Omental fat pad (tissue), 4 donors: ENCODE measurements at places on chromosomes 2 and 18. TPM values are rescaled to one million over a fixed set of nuclear protein-coding genes. Genes with fewer than 3 reads are reported as not detected.

DNA sequence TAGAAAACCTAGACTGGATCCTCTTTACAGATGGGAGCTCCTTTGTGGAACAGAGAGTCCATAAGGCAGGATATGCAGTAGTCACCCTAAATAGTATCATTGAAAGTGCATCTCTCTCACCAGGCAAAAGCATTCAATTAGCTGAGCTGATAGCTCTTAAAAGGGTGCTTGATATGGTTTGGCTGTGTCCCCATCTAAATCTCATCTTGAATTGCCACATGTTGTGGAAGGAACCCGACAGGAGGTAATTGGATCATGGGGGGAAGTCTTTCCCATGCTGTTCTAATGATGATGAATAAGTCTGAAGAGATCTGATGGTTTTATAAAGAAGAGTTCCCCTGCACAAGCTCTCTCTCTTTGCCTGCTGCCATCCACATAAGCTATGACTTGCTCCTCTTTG lies 96.2 kb upstream of the RMP24 start:
- no peak for DNase-seq

DNA sequence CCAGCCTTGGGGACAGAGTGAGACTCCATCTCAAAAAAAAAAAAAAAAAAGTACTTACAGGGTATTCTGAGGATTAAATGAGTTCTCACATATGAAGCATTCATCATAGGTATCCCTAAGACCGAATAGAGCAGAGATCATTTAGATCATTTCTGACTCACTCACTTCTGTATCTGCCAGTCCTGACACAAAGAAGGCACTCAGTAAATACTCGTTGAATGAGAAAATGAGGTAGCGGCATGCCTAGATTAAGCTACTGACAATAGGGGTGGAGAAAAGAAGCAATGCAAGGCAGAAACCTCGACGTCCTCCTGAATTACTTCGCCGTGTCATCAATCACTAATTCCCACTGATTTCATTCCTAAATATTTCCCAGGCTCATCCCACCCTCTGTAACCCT lies 103.8 kb downstream of the GREB1L start:
- DNase-seq, result no peak

DNA sequence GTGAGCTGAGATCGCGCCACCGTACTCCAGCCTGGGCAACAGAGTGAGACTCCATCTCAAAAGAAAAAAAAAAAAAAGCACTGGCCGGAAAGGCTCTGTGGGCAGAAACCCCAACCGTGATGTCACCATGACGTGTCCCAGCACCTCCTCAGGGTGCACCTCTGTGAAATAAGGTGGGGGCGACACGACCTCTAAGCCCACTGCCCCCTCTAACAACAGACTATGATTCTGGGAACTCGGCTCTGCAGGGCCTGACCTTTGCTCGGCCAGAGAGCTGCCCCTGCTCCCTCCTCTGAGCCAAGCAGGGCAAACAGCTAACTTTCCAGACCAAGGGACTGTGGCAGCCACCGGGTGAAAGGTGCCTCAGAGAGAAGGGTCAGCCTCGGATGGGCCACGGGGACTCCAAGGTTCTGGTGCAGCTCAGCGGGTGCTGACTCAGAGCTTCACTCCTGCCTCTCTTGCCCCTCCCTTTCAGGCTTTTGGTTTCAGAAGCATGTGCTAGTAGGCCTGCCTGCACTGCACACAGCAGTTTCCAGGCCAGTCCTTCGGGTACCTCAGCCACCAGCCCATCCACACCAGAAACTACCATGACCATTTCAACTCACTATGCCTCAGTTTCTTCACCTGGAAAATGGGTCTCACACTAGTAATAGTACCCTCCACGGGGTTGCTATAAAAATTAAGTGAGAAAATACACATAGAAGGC lies 8.0 kb downstream of the TMBIM1 start:
- DNase-seq, result no peak

DNA sequence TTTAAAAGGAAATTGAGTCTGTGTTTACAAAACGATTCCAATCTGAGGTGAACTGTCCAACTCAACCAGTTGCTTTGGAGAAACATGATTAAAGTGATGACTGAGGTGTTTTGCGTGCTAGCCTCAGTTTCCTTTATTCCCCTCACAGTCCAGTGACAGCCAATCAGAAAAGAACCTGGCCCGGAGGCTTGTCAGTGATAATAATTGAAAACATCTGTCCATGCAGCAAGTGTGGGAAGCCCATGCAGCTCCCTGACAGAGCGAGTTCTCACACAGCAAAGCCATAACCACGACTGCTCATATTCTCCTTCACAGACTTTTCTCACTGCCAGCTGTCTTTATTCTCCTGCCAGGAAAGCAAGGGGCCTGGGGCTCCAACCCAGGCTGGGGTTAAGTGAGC lies 613.4 kb downstream of the ARHGAP15 start:
- DNase-seq, result no peak

GRCh38 chr2:10557506-10558265 lies 109.6 kb upstream of the ODC1 start:
- DNase-seq, result no peak

DNA sequence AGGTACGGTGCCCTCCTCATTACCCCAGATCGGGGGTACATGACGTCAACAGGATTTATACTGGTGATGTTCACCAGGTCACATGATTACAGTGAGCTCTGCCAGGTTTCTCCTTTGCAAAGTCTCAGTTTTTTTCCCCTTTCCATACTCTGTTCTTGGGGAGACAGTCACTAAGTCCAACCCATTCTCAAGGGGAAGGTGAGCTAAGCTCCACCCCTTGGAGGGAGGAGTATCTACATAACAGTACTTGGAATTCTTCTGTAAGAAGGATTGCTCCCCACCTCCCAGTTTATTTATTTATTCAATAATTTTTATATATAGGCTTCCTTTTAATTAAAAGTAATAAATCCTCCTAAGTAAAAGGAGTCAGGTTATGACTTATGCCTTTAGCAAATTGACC lies 34.1 kb upstream of the SOS1 start:
- DNase-seq, result no peak

- DNase-seq, result no peak
These were observed 7.4 kb downstream of the UGT1A6 start for GRCh38 chr2:233700028-233700635.

- DNase-seq, result no peak
These were observed 59.3 kb downstream of the KDM3A start for GRCh38 chr2:86500325-86501083.

GRCh38 chr2:149064856-149065630 lies 26.5 kb downstream of the LYPD6B start:
- DNase-seq, result no peak

- DNase-seq, result no peak
These were observed 42.5 kb downstream of the LYPD1 start for GRCh38 chr2:132627536-132627935.

DNA sequence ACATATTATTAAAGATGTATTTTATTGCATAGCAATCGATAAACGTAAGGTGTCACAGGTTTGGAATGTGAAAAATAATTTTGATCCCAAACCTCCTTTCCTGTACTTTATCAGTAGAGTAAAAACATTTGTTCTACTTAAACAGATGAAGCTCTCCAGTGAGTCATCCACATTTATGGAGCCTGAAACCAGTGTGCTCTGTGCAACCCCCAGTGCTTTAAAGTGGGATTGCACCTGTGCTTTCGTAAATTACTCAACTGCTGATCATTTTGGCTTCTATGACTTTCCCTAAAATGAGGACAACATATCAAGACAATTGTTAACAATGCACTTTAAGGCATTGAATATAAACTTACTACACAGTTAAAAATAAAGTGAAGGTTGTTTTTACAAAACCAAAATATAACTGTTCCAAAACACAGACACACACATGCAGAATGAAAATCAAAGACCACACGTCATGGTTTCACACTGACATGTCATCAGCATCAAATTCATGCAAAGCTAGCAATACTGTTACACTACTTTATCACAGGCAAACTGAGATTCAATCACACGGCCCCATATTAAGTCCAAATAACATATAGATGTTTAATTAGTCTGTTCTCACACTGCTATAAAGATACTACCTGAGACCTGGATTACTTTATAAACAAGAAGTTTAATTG lies 9.7 kb downstream of the TMEM18 start:
- no peak for DNase-seq

DNA sequence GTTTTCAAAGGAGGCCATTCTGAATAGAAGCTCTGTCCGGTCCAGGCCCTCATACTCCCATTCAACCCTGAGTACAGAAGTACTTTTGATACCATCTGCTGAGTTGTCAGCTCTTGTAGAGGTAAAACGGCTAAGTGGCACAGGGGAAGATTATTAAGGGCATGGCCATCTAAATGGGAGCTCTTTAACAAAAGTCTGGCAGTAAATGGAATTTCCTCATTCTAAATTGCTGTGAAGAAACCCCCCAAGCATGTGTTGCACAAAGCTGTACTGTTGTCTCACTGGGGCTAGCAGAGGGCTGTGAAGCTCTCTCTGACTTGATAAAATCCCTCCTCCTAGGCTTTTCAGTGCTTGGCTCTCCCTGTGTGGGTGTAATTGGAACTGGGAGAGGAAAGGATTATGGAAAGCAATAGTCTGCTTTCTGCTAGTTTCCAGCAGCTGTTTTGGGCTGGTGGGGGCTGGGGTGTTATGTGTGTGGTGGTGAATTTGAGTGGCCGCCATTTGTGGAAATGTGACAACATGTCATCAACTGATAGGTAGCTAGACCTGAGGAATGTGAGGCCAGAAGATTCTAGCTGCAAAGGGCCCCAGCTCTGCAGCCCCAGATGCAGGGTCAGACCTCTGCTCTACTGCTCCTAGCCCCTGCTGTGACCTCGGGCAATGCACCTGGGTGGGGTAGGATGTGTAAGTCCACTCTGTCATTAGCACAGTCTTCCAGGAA lies 65.1 kb downstream of the MAP4K4 start:
- DNase-seq, result no peak

- DNase-seq, result no peak
These were observed 122.1 kb downstream of the EML6 start for GRCh38 chr2:54845514-54845913.

- no peak for DNase-seq
These were observed 294.6 kb upstream of the PARD3B start for GRCh38 chr2:204250692-204251091.

DNA sequence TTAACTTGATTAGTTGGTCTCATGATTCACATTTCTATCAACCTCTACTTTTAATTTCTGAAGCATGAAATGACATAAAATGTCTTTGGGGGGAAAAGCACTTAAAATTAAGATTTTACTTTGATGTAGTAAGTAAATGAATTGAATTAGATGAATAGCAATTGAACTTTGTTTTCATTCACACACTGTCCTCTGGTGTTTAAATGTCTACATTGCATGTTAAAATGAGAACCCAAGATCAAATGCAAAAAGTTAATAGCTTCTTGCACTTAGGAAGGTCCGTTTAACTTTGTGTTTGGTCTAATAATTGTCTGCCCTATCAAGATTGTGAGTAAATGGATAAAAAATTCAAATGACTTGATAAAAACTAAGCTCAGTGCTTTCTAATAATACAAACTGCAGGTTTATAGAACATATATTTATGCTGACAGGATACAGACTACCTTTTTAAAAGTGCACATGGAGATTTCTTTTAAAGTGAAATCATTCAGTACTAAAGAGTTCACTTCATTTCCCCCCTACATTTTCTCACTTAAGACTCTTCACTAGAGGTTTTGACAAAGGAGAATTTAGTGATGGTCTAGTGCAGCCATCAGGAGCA lies 156.2 kb upstream of the NABP1 start:
- no peak for DNase-seq

GRCh38 chr2:239704737-239705136 lies 303.9 kb upstream of the HDAC4 start:
- no peak for DNase-seq

GRCh38 chr2:147232225-147232669 lies 612.6 kb upstream of the ACVR2A start:
- DNase-seq, result no peak

DNA sequence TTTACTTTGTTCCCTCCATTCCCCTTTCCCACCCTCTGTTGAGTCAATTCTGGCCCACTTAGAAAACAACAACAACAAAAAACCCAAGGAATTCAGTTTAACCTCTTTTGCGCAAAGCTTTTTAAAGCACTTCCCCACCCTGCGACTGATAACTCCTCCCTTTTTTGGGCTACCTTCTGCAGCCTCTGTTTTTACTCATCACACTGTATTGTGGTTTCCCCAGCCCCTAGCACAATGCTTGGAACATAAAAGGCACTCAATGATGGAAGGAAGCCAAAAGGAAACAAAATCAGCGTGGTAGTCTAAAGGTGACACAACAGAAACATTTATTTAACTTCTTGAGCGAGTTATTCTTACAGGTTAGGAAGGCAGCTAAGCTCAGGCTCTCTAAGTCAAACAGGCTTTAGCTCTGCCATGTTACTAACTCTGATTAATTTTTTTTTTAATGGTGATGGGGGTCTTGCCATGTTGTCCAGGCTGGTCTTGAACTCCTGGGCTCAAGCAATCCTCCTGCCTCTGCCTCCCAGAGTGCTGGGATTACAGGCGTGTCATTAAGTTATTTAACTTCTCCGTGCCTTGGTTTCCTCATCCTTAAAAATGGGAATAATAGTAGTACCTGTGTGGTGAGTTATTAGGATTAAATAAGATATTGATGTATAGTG lies 1.3 kb downstream of the CEP68 start:
- no peak for DNase-seq

GRCh38 chr2:32231959-32232358 lies 32.7 kb downstream of the NLRC4 start:
- DNase-seq, result no peak

GRCh38 chr2:164810843-164811242 lies 30.8 kb downstream of the COBLL1 start:
- DNase-seq, result no peak

GRCh38 chr2:224469374-224469964 lies 67.6 kb upstream of the FAM124B start:
- DNase-seq, result no peak

DNA sequence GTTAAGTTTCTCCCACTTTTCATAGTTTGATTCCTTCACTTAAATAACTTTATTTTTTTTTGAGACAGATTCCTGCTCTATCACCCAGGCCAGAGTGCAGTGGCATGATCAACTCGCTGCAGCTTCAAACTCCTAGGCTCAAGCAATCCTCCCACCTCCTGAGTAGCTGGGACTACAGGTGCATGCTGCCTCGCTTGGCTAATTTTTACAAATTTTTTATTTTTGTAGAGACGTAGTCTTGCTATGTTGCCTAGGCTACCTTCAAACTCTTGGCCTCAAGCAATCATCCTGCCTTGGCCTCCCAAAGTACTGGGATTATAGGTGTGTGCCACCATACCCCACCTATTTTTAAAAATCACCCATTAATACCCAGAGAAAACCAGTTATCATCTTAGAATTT lies 14.2 kb upstream of the WIPF1 start:
- DNase-seq, result no peak

GRCh38 chr18:3250237-3251107 lies 2.9 kb downstream of the MYL12A start:
- DNase-seq, result no peak

- no peak for DNase-seq
These were observed 1.0 kb upstream of the ZC3H8 start for GRCh38 chr2:112255875-112256274.

WNT10A gene
- total RNA-seq, result 0.36 TPM

NCKAP5 gene
- 0.79 TPM for total RNA-seq

PROKR1 gene
- 1.7 TPM for total RNA-seq

CDH7 gene
- total RNA-seq, result not detected

GBX2 gene
- total RNA-seq, result not detected

LRRC30 gene
- not detected for total RNA-seq

TUBA3D gene
- not detected for total RNA-seq

ARL4C gene
- total RNA-seq, result 13.7 TPM

SP140 gene
- total RNA-seq, result 6.1 TPM

GCG gene
- total RNA-seq, result not detected

CAVIN2 gene
- total RNA-seq, result 194 TPM

SCN2A gene
- total RNA-seq, result 0.56 TPM
